CD4-positive, alpha-beta T cell treated with Interleukin-12 subunit alpha and Interleukin-12 subunit beta, for 1 hour (primary cell): ENCODE measurements at places on chromosomes 5 and 9.
A peak's percentile ranks its signal among the peaks of the same experiment; 100 is the strongest.

DNA sequence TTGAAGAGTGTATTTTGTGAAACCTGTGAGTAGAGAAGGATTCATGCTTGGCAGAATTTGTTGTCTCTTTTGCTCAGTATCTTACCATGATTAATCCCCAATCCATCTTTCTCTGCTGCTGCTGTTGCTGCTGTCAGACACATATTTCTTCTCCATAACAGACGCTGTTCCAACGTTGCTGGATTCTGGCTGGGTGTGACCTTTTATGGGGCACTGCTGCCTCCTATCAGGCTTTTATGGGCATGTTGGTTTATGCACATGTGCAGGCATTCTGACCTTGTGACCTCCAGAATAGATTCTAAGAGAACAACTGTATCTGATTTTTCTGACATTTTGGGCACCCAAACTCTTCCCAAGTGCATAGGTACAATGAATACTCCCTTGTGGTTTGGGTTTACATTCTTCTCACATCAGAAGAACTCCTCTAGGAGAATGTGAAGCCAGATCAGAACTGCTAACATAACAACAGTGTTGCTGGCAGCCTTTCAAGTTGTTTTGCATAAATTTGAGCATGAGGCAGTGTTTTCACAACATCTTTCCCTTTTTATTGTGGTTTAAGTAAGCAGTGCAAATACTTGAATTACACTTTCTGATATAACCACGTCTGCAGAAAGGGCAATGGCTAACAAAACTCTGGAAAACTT, 9.2 kb upstream of the ISL1 start:
- no peak for DNase-seq

GRCh38 chr9:38183994-38184568, 115.1 kb upstream of the SHB start:
- no peak for DNase-seq

- DNase-seq: no peak
These were observed 176.4 kb upstream of the CHD1 start for GRCh38 chr5:99105216-99105615.

DNA sequence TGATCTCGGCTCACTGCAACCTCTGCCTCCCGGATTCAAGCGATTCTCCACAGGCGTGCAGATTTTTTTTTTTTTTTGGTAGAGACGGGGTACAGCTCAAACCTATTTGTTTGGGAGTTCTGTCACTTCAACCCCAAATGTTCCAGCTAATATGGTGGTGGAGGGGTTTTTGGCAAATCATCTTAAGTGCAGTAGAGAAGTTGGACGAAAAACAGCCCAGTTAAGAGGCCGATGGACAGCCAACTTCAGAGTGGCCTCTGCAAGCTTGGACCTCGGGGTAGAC, 756 bp upstream of the PRR7 start:
- no peak for DNase-seq

GRCh38 chr5:104800440-104801048, 1238.0 kb upstream of the NUDT12 start:
- no peak for DNase-seq

- no peak for DNase-seq
These were observed 51.1 kb upstream of the TBC1D2 start for GRCh38 chr9:98306384-98307145.

DNA sequence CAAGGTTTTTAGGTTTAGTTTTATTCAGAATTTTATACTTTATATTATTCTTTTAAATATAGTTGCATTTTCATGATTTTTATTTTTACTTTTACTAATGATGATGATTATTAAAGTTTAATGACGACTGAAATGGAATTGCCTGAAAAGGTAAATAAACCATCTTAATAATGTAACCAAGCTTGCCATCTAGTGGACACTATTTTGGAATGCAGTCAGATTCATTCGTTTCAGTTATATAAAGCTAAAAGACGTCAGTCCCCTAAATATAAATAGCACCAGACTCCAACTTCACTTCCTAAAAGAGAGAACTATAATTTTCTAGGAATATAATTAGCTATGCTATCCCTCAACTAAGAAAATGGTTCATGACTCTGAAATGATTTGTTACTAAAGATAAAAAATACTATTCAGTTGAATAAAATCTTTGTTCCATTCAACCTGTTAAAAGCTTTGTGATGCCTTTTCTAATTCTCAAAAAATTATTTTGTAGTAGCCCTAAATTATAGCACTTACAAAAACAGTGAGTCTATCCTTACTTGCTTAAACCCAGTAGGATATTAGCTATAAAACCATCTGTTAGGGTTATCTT, 19.9 kb downstream of the ABITRAM start:
- DNase-seq: peak; percentile 49

DNA sequence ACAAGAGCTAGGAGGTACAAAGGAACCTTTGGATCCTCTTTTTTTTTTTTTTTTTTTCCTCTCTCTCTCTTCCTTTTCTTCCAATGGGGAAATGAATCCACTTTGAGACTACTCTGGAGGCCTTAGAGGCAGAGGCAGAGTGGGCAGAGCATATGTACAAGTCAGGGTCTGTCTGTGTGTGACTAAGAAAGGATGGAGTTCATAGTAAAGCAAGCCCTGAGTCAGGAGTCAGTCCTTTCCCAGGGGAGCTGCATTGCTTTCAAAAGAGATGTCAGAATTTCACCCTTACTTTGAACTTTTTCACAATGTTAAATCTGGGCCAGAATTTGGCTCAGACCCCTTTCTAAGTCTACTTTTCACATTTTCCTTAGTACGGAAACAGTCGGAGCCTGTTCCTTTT, 792.4 kb upstream of the C9orf72 start:
- DNase-seq: no peak

GRCh38 chr9:126959336-126959735, 44.8 kb downstream of the RALGPS1 start:
- DNase-seq: no peak

DNA sequence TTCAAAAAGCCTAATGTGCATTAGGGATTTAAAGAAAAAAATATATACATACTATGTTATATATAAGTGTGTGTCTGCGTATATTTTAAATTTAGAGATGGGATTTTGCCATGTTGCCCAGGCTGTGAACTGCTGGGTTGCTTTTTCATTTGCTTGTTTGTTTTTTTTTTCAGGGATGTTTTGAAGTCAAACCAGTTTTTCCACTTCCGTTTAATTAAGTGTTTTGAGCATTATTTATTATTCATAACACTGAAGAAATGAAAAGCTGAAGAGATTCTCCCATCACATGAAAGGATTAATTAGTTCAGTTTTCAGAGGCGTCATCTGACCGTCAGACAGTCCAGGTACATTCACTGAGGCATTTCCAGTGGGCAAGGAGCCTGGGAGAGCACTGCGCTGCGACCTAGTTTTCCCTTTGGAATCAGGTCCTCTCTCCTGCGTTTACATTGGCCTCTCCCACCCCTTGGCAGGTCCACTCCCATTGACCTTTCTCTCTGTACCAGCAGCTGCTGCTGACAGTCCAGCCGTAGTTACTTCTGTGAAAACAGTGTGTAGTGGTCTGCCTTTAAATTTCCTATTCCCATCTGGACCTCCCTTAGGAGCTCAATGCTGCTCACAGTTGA, 26.0 kb downstream of the ARRDC3 start:
- DNase-seq: no peak

- no peak for DNase-seq
These were observed 28.6 kb downstream of the CYFIP2 start for GRCh38 chr5:157294407-157295091.

DNA sequence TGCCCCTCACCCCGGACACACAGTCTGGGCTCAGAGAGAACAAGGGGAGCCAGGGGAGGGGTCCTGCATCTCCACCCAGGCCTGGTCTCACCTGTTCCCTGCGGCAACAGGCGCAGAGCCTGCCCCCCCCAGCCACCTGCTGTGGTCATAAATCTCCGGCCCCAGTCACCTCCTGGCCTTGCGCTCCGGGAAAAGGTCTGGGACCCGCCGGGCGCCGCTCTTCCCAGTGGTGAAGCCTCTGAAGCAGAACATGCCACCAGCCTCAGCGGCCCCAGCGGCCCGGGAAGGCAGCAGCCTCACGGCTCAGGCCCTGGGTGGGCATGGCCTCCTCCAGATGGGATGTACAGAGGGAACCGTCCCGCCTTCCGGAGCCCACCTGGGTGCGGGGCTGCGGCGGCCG, 20.6 kb downstream of the NOTCH1 start:
- DNase-seq: no peak

DNA sequence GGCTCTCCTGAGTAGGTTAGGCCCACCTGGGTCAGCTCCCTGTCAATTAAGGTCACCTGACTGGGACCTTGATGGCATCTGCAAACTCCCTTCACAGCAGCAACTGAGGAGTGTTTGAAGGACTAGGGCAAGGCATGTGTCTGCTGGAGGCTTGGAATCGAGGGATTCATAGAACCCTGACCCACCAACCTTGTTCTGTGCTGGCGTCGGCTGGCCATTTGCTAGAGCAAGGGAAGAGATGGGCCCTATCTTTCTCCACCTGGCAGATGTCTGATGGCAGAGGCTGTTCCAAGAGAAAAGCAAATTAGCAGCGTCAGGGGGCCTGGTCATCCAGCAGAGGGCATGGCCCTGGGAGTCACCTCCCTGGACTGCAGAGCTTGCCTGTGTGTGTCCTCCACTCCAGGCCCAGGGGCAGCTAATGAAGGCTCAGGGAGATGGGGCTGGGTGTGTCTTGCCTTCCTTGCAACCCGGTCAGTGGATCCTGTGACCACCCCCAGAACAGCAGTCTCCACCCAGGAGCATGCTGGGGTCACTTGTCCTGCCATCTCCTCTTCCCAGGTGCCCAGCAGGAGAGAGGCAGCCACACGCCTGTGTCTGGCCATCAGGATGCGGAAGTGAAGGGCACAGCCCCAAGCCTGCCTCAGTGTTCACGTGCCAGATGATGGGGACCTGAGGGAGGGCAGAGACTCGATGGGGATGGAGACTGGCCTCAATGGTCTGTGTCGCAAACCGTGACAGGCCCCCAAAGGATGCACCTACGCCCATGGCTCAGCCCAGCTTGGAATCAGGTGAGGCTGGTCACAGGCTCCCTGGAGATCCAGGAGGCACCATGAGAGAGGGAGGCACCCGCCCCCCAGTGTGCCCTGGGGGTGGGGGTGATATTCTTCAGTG, 53.9 kb downstream of the BARX1 start:
- no peak for DNase-seq

- DNase-seq: no peak
These were observed 29.8 kb downstream of the NR2F1 start for GRCh38 chr5:93612855-93613243.

GRCh38 chr9:136634904-136635303, 27.8 kb upstream of the EGFL7 start:
- DNase-seq: no peak

DNA sequence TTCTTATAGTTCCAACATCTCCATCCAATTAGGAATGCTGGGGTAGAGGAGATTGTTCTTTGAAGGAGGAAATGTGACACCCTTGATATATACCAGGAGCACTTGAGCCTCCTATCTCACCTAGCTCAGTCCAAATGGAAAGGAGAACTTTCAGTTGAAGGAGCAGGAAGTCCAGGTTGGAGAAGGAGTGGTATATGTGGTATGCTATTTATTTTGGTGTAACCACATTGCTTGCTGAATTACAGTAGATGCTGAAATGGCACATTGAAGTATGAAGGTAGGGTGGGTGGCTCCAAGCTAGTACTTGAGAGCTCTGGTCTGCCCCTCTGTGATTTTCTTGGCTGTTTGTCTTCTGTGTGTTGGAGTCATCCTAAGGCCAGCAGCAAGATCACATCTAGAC, 6.1 kb downstream of the CSNK1G3 start:
- DNase-seq: no peak

DNA sequence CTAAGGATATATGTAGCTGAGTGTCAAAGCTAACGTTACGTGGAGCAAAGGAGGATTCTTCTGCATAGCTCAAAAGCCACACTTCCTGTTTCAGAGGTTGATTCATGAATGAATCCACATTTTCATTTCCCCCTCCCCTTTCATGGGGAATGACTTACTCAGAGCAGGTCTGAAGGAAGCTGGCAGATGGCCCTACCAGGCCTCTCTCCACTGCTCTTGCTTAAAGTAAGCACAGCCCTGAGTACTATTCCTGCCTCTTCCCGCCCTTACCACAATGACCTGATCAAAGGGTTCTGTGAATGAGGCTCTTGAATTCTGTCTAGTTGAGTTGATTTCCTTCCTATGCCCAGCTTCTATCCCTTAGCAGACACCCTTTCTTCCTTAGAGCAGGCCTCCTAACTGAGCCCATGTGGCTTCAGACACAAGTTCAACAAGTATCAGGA, 6.3 kb downstream of the IGIP start:
- DNase-seq: peak; percentile 11

DNA sequence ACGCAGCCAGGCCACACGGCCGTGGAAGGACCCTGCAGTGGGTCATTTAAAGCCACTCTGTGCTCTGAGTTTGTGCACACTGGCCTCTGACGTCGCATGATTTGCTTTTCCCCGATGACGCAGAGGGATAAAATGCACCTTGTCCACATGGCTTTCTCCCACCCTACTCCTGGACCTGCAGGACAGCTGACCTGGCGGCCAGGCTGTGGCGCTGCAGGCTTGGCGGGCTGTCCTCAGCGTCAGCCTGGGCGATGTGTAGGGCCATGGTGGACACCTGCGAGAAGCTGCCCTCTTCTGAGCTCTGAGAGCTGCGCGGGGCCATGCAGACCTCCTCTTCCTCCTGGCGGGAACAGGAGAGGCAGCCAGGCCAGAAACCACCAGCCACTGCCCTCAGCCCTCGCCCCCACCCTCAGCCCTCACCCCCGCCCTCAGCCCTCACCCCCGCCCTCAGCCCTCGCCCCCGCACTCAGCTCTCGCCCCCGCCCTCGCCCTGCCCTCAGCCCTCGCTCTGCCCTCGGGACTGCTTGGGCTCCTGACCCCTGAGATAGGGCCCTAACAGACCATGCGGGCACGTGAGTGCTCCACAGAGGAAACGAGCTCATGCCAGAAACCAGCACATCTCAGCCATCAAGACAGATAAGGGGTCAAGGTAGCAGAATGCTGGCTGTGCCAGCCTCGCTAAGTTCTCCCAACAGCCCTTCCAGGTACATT, 20.0 kb upstream of the SCGB3A1 start:
- DNase-seq: no peak

- no peak for DNase-seq
These were observed 65.8 kb upstream of the S1PR3 start for GRCh38 chr9:88925481-88925880.

- DNase-seq: no peak
These were observed 63.3 kb upstream of the GRAMD2B start for GRCh38 chr5:126359884-126360283.

GRCh38 chr9:70587201-70587600, 172.7 kb upstream of the KLF9 start:
- no peak for DNase-seq
